Thoracic aorta (tissue), 2 donors: ENCODE measurements at places on chromosomes 2 and 18.
A peak's percentile ranks its signal among the peaks of the same experiment; 100 is the strongest.

DNA sequence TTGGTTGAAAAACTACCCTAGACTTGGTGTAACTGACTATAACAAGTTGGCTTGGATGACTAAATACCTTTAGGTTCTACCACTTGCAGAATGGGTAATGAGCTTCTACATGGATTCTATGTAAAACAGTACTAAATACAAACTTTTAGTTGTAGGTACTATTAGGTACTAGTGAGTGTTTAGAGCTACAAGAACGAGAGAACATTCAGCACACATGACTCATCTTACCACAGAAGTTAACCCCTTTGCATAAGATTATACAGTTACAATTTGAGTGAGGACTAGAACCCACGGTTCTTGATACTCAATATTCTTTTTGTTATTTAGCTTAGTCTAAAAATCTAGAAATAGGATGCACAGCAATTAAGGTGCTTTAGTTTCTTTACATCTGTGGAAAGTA, 101.7 kb upstream of the TFCP2L1 start:
- no peak overlapping the region for H3K4me3 ChIP-seq
- no peaks in the 10 kb centered on the region for H3K4me1 ChIP-seq
- no peaks in the 10 kb centered on the region for H3K27me3 ChIP-seq
- H3K36me3 ChIP-seq, result peaks cover 19% of the 10 kb centered on the region
- DNase-seq, result no peak

GRCh38 chr2:240930096-240930630, 24.0 kb downstream of the CROCC2 start:
- no peaks in the 10 kb centered on the region for H3K36me3 ChIP-seq
- no peak for DNase-seq
- H3K4me3 ChIP-seq, result no peak overlapping the region
- H3K27me3 ChIP-seq, result no peaks in the 10 kb centered on the region
- no peaks in the 10 kb centered on the region for H3K4me1 ChIP-seq

- no peaks in the 10 kb centered on the region for H3K36me3 ChIP-seq
- no peak overlapping the region for H3K4me3 ChIP-seq
- no peaks in the 10 kb centered on the region for H3K4me1 ChIP-seq
- H3K27me3 ChIP-seq, result no peaks in the 10 kb centered on the region
- no peak for DNase-seq
Observed at GRCh38 chr2:124713969-124714368, 688.9 kb downstream of the CNTNAP5 start.

DNA sequence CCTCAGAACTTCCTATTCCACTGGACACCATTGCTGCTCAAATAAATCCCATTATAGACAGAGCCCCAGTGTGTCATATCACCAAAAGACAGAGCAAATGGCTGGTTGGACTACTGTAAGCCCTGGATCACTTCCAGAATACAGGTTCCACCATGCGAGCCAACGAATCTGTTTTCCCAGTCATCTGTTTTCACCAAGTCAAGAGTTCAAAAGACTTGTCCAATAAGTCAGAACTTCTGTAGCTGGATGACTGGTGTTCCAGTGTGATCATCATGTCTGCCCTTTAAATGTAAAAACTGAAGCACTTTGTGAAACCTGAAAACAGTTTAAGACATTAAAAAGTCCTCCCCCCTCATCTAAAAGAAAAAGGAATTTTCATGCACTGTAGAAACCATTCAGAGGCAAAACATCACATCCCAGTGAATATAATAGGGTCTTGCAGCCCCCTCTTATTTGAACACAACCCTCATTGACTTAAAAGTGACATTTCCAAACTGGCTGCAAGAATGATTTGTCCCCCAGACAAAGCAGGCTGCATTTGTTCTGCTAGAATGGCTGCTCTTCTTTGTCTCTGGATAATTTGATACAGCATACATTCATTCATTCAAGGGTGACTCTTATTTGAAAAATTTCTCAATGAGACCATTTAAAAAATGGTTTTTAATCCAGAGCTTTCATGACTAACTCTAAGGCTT, 64.6 kb upstream of the TANC1 start:
- no peaks in the 10 kb centered on the region for H3K36me3 ChIP-seq
- no peaks in the 10 kb centered on the region for H3K4me1 ChIP-seq
- H3K4me3 ChIP-seq, result no peak overlapping the region
- no peak overlapping the region for H3K27ac ChIP-seq
- no peaks in the 10 kb centered on the region for H3K27me3 ChIP-seq

- H3K36me3 ChIP-seq, result no peaks in the 10 kb centered on the region
- H3K4me1 ChIP-seq, result no peaks in the 10 kb centered on the region
- DNase-seq, result no peak
- H3K4me3 ChIP-seq, result no peak overlapping the region
- H3K27ac ChIP-seq, result no peak overlapping the region
Observed at GRCh38 chr2:195590861-195591205, 66.2 kb upstream of the SLC39A10 start.

GRCh38 chr2:43067254-43068040, 159.0 kb downstream of the ZFP36L2 start:
- H3K4me1 ChIP-seq, result peaks cover 23% of the 10 kb centered on the region
- no peaks in the 10 kb centered on the region for H3K27me3 ChIP-seq
- no peak overlapping the region for H3K4me3 ChIP-seq

DNA sequence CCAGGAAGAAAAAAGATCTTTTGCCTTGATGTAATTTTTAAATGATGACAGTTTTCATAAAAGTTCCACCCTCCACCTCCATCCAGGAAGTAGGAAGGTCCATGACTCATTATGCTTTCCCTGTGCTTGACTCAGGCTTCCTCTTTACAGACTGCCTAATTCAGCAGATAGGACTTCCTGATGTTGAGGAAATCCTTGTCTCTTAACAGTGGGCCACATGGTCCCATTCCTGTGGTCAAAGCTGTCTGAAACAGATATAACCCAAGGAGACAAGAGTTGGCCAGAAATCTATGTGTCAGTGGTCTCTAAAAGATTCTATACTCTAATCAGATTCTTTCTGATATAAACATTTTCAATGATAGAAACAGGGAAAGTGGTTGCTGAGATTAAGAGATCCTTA, 119.1 kb downstream of the BAZ2B start:
- peaks cover 7% of the 10 kb centered on the region for H3K4me1 ChIP-seq
- no peaks in the 10 kb centered on the region for H3K36me3 ChIP-seq
- no peaks in the 10 kb centered on the region for H3K27me3 ChIP-seq
- no peak for DNase-seq

- H3K27me3 ChIP-seq, result no peaks in the 10 kb centered on the region
- DNase-seq, result no peak
- no peaks in the 10 kb centered on the region for H3K4me1 ChIP-seq
- H3K4me3 ChIP-seq, result no peak overlapping the region
Observed at GRCh38 chr2:7288484-7288883, 371.3 kb downstream of the RNF144A start.

GRCh38 chr2:223232896-223233295, 180.9 kb downstream of the KCNE4 start:
- no peaks in the 10 kb centered on the region for H3K27me3 ChIP-seq
- H3K4me3 ChIP-seq, result no peak overlapping the region
- no peak overlapping the region for H3K27ac ChIP-seq

DNA sequence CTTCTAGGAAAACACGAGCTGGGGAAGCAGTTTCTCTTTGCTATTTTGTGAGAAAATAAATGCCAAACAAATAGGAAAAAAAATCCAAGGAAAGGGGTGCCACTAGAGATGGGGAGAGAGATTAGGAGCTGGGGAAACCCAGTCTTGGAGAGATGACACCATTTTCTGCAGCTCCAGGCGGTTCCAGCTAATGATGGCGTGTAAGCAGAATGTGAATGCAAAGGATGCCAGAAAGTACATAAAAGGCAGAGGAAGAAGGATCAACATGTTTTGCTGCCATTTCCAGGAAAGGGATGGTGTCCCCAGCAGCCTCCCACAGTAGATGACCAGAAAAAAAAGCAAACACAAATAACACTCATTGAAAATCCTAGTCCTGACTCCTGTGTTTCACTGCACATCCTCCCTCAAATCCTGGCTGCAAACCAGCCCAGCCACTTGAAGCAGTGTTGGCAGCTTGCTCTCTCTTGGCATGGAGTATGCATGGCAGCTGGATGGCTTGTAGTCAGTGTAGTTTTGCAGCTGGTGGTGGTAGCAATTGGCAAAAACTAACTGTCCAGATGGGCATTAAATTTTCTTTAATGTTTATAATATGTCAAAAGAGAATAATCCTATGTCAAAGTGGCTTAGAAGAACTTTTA, 93.6 kb downstream of the FTCDNL1 start:
- no peak overlapping the region for H3K4me3 ChIP-seq
- no peak overlapping the region for H3K27ac ChIP-seq
- no peak for DNase-seq
- no peaks in the 10 kb centered on the region for H3K36me3 ChIP-seq
- no peaks in the 10 kb centered on the region for H3K27me3 ChIP-seq

- no peak overlapping the region for H3K4me3 ChIP-seq
- no peaks in the 10 kb centered on the region for H3K36me3 ChIP-seq
- DNase-seq, result no peak
- H3K27me3 ChIP-seq, result no peaks in the 10 kb centered on the region
Observed at GRCh38 chr2:236250286-236250685, 13.9 kb downstream of the ASB18 start.

GRCh38 chr18:13213036-13213795, 5.3 kb upstream of the LDLRAD4 start:
- H3K4me1 ChIP-seq, result peaks cover 14% of the 10 kb centered on the region
- no peak for DNase-seq
- H3K36me3 ChIP-seq, result no peaks in the 10 kb centered on the region
- no peak overlapping the region for H3K4me3 ChIP-seq
- H3K27ac ChIP-seq, result no peak overlapping the region

DNA sequence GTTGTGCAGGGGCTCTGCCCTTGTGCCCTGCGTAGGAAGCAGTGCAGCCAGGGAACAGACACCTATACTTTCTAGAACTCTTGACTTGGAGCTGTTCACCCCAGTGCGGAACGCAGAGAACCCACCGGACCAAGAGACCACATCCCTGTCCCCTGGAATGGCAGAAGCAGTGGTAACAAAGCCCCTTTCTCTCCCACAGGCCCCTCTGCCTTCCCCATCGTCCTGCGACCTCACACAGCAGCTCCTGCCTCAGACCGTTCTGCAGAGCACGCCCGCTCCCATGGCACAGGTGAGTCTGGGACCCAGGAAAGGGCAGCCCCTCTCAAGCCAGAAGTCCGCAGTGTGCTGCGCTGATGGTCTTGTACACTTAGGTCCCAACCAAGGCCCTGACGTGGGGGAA, 24.6 kb upstream of the RPL31 start:
- peak overlapping the region; percentile 89 for H3K27ac ChIP-seq
- peaks cover 12% of the 10 kb centered on the region for H3K36me3 ChIP-seq
- no peaks in the 10 kb centered on the region for H3K27me3 ChIP-seq
- no peak for DNase-seq
- H3K4me3 ChIP-seq, result no peak overlapping the region
- H3K4me1 ChIP-seq, result peaks cover 20% of the 10 kb centered on the region

DNA sequence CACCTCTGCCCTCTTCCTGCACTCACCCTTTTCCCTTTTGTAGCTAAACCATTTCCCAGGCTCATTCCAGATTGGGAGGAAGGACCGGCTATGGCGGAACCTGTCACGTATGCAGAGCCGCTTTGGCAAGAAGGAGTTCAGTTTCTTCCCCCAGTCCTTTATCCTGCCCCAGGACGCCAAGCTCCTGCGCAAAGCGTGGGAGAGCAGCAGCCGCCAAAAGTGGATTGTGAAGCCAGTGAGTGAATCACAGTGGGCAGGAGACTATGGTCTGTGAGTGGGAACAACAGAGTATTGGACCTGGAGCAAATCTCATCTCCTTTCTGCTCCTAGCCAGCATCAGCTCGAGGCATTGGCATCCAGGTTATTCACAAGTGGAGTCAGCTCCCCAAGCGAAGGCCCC, 35.0 kb upstream of the CYP27A1 start:
- no peak for DNase-seq
- H3K36me3 ChIP-seq, result peaks cover 23% of the 10 kb centered on the region
- no peaks in the 10 kb centered on the region for H3K27me3 ChIP-seq
- no peak overlapping the region for H3K27ac ChIP-seq
- H3K4me3 ChIP-seq, result no peak overlapping the region
- H3K4me1 ChIP-seq, result no peaks in the 10 kb centered on the region

DNA sequence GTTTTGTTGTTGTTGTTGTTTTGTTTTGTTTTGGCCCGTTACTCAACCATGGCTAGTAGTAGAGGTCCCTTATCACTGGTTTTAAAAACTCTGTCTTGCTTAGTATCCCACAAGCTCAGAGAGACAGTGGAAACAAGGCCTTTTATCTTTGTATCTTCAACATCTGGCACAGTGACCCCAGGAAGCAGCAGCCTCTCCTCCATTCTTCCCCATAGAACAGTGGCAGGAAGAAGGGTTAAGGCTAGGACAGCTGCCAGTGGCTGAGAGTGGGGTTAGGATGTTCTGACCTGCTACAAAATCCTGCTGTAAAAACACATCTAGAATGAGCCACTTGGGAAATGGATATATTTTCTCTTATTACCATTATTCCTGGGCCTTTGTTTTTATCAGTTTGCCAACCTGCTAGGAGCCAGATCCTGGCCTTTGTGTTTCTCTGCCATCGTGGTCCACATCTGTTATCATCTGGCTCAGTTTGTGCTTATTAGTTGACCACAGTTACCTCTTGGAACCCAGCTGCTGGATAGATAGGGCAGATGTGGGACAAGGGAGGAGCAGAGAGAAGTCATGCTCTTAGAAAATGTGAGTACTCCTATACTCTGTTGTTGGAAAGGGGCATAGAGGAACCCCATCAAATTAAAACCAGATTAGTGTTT, 246.8 kb downstream of the AGPS start:
- H3K36me3 ChIP-seq, result no peaks in the 10 kb centered on the region
- H3K27me3 ChIP-seq, result no peaks in the 10 kb centered on the region
- H3K4me1 ChIP-seq, result no peaks in the 10 kb centered on the region

DNA sequence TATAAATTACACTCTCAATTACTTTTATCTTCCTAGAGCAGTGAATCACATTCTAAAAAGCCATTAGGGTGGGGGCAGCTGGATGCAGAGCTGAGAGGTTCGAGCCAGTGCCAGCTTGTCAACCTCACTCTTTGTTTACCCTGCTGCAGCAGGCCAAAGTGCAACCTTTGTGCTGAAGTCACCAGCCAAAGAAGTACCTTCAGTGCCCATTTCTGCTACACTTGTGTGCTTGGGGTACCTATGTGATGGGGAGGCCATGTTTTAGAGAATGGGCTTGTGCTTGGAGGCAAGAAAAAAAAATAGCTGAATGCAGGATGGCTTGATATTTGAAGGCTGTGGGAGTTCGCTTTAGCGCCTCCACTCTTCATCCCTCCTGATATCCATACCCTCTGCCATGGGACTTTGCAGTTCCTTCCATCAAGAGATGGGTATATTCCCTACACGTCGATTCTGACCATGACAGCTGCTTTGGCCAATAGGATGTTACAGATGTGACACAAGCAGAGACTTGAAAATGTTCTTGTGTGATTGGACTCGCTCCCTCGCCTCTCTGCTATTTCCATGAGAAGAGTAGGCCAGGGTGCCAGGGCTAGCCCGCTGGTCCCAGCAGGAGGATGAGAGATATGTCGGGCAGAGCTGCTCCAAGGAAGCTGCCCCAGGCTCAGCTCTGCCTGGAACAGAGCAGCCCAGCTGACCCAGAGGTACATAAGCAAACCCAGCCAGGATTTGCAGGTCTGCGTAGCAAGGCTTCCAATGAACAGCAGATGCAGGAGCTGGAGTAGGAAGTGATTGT, 12.7 kb upstream of the FZD5 start:
- no peak overlapping the region for H3K4me3 ChIP-seq
- no peaks in the 10 kb centered on the region for H3K27me3 ChIP-seq
- no peaks in the 10 kb centered on the region for H3K36me3 ChIP-seq
- H3K27ac ChIP-seq, result no peak overlapping the region
- DNase-seq, result no peak

- DNase-seq, result no peak
- no peaks in the 10 kb centered on the region for H3K27me3 ChIP-seq
- no peak overlapping the region for H3K27ac ChIP-seq
- no peak overlapping the region for H3K4me3 ChIP-seq
Observed at GRCh38 chr2:212682937-212683336, 144.3 kb upstream of the ERBB4 start.
